ENCODE measurements at places on chromosomes 3 and 15.

DNA sequence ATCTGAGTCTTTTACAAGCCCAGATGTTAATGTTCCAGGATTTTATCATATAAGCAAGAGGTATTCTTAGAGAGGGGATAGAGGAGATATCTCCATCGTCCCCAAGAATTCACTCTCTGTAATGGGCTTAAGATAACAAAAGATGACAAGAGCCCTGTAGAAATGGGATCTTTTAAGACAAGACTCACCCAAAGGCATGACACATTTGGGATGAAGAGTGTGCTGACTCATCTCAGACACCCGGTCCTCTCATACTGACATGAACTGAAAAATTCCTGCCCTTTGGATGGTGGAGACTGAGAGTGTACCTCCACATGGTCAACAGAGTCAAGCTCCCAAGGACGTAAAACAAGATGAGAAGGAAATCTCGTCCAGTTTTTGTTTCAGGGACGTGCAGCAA lies 11.0 kb downstream of the LEKR1 start:
- no peak for DNase-seq

- no peak for DNase-seq
These were observed 108.5 kb downstream of the PLCL2 start for GRCh38 chr3:16993227-16993626.

DNA sequence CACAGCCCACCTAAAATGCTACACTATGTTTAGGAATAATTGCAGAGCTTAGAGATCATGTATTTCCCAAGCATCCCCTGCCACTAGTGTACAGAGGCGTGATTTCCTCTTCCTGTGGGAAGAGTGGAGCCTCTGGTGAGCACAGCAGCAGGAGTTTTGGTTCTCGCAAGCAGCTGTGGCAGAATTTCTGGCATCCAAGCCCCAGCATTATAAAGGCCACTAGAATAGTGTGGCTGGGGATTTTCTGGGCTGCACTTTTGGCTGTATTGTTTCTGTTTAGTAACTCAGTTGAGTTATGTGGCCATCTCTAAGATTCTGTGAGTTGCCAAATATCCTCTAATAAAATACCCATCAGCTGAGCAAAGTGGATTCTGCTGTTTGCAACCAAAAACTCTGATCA lies 64.7 kb downstream of the GPR176 start:
- DNase-seq = no peak

- no peak for DNase-seq
These were observed 3.1 kb upstream of the NR1I2 start for GRCh38 chr3:119778811-119779210.

DNA sequence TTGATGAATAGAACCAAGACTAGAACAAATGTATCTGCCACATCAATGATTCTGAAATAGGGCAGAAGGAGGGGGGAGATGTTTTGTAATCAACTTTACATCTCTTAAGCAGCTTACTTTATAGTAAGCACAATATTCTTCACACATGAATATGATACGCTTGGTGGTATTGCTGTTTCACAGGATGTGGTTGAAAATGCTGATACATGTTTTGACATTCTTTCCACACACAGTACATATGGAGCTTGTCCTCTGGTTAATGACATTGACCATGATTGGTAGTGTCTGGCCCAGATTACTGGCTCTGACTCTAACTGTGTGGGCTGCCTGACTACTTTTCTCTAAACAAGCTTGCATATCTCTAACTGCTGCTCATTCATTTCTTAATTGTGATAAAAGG lies 168.9 kb downstream of the KLHL25 start:
- no peak for DNase-seq

DNA sequence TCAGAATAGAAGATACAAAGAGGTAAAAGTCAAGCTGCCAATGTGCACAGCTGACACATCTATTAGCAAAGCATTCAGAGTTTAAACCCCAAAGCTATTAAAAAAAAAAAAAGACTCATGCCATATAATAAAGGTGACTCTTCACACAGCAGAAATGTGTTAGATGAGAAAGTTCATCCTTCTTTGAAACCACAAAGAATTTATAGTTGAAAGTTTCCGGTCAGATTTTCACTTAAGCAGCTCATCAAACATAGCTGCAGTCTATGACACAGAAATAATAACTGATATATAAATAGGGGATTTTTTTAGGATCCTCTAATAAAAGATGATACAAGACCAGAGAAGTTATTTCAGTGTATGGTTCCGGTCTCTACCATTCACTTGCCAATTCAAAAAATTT lies 76.6 kb downstream of the WWTR1 start:
- DNase-seq = no peak

DNA sequence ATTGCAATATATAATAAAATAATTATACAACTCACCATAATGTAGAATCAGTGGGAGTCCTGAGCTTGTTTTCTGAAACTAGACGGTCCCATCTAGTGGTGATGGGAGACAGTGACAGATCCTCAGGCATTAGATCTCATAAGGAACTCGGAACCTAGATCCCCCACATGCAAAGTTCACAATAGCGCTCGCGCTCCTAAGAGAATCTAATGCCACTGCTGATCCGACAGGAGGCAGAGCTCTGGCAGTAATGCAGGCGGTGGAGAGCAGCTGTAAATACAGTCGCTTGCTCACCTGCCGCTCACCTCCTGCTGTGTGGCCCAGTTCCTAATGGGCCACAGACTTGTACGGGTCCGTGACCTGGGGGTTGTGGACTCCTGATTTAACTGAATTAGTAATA lies 87.8 kb downstream of the P3H2 start:
- no peak for DNase-seq

- no peak for DNase-seq
These were observed 2.3 kb upstream of the UACA start for GRCh38 chr15:70765504-70766281.
